Epithelial cell of esophagus (primary cell): ENCODE measurements at places on chromosomes 2 and 18.

GRCh38 chr2:107633580-107634147 lies 193.0 kb upstream of the RGPD4 start:
- peak; percentile 91 for DNase-seq

DNA sequence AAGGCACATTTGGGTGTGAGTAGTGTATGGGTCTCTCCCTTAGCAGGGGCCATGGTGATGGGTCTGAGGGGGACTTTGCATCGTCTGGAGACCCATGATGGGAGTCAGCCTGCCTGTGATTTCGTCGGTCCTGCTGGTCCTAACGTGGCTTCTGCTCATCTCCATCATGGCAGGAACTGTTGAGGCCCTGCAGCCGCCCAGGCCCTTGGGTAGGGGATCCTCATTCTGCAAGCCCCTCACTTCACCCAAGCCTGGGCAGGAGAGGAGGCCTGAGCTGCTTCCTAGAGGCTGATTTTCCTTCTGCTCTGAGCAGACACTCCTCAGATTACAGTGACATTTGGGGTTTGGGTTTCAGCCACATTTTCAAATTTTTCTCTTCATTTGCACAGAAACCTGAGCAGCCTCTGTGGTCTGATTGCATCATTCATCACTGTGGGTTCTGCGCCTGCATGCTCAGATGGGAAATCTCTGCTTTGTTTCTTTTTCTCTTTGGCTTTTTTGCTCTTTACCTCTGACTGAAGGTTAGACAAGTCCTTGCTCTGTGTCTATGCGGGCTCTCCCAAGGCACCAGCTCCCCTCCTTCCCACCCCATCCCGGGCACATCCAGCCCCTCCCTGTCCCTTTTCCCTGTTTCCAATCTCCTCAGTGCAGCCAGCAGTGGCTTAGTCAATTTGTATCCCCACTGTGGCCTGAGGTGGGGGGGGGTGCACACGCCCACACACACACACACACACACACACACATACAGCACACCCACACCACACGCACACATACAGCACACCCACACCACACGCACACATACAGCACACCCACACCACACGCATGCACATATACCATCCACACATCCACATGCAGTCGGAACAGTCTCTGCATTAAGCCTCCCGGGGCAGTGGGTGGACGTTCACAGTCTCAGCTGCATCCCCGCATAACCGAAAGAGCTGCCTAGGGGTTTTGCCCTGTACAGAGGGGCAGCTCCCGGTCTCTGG lies 305.4 kb upstream of the HS6ST1 start:
- no peak for DNase-seq

GRCh38 chr18:59268721-59269562 lies 4.3 kb downstream of the RAX start:
- DNase-seq = peak; percentile 48

DNA sequence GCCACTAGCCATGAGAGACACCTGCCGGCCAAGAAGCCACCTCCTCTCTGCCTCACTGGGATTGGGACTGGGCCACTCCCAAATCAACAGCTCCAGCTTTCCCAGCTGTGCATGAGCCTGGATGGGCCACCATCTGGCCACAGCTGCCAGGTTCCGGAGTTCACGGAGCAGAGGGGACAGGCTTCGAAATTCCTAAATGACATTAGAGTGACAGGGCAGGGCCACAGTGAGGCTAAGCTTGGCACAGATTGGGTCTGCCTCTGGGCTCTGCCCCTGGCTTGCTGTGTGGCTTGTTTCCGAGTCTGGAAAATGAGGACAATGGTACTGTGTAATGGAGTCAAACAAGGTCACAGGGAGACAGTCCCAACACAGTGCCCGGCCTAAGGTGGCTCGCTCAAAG lies 6.5 kb downstream of the DIPK1C start:
- DNase-seq = no peak

- no peak for DNase-seq
Measured at GRCh38 chr2:33316328-33316727, 160.1 kb upstream of the RASGRP3 start.

- peak; percentile 60 for DNase-seq
Measured at GRCh38 chr2:33598561-33599174, 431 bp downstream of the FAM98A start.

DNA sequence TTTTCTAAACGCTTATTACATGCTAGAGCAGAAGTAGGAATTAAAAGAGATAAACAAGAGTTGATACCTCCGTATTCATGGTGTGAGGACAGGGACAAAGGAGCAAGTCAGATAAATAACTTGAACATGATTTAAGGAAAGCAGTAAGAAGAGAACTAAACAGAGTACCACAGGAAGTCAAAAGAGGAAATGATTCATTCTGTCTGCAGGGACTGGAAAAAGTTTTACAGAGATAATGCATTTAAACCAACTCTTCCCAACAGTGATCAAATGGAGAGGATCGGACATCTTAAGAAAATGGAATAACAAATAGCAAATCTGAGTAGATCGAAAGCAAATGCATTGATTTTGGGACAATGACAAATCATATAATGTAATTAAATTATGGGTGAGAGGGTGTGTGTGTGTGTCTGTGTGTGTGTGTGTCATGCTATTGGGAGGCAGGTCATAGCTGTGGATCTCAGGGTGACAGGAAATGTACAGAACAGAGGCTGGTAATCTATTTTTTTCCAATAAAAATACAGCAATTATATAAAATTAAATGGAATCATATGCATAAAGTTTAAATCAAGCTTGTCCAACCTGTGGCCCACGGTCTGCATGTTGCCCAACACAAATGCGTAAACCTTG lies 113.4 kb downstream of the MC4R start:
- DNase-seq = peak; percentile 11

DNA sequence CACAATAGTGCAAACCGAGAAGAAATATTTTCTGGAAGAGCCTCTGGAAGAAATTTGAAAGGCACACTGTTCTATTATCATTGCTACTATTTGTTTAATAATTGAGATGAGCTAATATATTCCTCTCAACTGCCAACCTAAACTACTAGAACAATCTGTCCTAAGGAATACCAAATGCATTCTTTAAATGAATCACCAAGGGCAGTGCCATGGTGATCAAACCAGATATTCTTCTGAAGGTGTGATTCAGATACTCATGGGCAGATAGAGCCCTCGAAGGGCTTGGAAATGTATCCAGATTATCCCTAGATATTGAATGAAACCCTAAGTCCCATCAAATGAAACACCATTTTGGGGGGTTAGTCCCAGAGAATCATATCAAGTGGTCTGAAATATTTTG lies 76.6 kb downstream of the FIGN start:
- DNase-seq = peak; percentile 86

- no peak for DNase-seq
Measured at GRCh38 chr18:74422541-74422940, 34.6 kb downstream of the DIPK1C start.

- no peak for DNase-seq
Measured at GRCh38 chr2:236160366-236161081, 7.7 kb downstream of the GBX2 start.

DNA sequence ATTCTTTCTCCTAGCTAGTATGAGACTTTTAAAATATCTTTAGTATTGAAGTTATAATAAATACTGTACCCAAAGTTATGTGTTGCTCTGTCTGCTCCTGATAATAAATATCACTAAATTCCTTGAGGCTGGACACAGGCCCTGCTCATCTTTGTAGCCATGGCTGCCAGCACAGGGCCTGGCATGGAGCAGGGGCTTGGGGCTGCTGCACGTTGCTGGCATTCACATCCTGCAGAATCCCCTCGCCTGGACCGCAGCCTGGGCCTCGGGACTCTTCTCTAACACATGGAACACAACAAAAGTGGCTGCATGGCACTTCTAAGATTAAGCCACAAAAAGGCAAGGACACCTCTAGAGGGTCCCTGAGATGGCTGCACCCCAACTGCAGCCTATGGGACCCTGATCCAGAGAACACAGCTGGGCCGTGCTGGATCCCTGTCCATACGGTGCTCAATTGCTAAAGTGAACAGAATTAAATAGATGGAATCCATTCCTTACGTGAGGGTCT lies 477.5 kb upstream of the MYT1L start:
- no peak for DNase-seq

GRCh38 chr18:44047585-44047984 lies 633.1 kb upstream of the SETBP1 start:
- DNase-seq = peak; percentile 10

DNA sequence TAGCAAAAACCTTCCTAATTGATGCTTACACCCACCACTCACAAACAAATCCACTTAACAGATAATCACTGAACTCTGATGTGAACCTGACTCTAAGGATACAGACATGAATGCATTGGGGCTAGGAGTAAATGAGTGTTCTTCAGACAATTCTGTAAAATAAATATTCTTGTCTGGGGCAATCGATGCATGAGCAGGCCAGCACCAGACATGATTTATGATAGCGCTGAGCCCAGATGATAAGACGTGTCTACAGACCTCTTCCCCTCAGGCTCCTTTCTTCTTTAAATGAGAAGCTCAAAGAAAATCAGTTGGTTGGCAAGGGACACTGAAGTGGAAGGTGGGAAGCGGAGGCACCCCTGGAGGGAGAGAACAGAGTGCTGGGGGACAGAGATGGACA lies 27.3 kb upstream of the BIN1 start:
- no peak for DNase-seq

DNA sequence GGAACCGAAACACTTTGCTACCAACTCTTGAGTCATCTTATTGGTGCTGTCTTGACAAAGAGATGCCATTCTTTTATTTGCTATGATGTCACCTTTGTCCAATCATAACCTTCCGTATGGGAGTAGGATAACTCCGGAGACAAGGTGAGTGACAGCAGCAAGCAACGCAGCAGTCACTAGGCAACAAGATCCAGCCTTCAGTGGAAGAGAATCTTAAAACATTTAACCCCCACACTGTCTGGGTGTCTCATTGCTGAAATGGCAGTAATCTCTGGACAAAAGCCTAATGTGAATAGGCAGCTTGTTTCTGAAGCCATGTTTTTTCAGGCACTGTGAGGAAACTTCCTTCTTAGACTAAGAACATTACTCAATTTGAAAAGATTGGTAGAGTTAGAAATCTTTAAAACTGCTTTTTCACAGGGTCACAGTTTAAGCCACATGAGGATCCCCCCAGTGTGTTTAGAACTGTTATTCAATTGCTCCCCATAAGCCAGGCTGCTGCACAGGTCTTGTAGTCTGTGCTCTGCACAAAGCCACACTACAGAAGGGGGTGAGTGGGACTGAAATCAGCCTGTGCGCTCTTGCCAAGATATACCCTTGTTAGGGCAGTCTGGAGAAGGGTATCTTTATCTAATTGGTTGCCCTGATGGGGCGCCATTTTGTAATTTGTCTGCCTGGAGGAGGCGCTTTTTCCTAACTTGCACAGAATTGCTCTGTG lies 131.5 kb upstream of the STON1 start:
- peak; percentile 27 for DNase-seq

- DNase-seq = peak; percentile 52
Measured at GRCh38 chr2:144671695-144672455, 152.0 kb upstream of the ZEB2 start.

DNA sequence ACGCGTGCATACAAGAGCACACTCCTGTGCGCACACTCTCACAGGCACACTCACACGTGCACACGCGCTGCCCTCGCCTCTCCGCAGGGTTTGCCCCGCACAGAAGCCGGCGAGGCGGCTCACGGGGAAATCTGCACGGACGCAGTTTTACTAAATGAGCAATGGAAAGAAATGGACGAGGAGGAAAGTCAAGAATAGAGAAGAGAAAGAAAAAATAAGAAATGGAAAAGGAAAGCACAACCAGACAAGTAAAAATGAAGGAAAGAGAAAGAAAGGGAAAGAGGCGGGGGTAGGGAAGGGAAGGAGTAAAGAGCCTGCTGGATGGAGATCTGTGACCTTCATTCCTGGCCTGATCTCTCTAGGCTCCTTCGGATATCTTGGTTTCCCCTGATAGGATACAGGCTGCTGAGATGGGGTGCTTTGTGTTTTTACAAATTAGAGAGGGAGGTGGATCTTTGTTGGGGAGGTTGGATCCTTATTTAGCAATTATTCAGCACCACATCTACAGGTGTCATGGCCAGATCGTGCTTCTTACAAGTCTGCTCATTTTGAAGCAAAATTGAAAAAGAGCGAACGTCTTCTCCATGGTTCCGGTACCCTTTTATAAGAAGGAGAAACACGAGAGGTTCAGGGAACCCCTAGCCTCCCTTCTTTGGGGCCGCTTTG lies 693 bp upstream of the LRP2 start:
- no peak for DNase-seq

GRCh38 chr2:95530734-95531133 lies 46.2 kb upstream of the TRIM43B start:
- DNase-seq = peak; percentile 17

DNA sequence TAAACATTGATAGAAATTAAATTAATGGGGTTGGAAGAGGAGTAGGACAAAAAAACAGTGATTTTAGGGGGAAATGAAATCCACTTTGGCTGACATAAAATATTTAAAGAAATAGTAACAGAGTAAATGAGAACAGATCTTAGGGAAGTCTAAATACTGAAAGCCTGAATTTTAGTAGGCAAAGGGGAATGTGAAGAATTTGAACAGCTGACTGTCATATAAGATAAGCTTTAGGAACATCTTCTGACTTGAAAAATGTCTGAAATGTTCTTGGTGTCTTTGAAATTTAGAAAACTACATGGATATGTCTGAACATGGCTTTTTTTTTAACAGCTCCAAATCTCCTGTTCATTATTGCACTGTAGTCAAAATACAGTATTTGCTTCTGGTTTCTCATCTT lies 150.3 kb downstream of the CALCRL start:
- no peak for DNase-seq

DNA sequence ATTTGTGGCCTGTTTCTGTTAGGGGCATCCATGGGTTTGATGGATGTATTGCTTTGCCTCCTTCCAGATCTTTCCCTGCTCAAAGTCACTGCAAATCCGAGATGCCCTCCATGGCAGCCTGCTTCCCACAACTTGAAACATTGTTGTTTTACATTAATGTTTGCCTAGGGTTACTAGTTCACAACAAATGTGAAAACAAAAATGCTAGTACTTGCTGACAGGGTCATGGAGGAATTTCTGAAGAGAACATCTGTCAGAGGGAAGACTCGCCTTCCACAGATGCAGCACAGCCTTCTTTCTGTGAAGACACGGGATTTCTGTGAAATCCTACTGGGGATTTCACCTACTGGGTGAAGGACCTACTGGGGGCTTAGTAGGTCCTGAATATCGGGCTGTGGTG lies 260.0 kb upstream of the FN1 start:
- no peak for DNase-seq

GRCh38 chr2:143759455-143759854 lies 630.2 kb downstream of the ARHGAP15 start:
- DNase-seq = no peak

GRCh38 chr2:98896416-98896815 lies 39.6 kb downstream of the CRACDL start:
- DNase-seq = no peak

DNA sequence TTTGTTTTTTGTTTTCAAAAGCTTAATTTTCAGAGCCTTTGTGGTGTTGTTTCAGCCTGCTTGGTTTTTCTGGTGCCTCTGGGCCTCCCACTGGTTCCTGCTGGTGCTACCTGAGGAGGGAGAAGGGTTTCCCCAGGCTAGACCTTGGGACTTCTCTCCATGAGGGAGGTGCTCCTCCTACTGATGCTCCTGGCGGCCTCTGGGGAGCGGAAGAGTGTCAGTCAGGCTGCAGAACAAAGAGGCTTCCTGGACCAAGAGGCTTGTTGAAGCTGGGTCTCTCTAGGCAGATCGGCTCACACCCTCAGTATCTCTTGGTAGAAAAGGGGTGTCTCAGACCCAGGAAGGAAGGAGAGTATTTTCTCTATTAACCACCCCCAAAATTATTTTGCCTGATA lies 32.2 kb downstream of the RFX8 start:
- DNase-seq = no peak

GRCh38 chr2:96913398-96914202 lies 43.7 kb upstream of the SEMA4C start:
- DNase-seq = no peak
